CD4-positive, alpha-beta T cell treated with Interleukin-12 subunit alpha and Interleukin-12 subunit beta, for 1 hour (primary cell): ENCODE measurements at places on chromosomes 11 and 22.

DNA sequence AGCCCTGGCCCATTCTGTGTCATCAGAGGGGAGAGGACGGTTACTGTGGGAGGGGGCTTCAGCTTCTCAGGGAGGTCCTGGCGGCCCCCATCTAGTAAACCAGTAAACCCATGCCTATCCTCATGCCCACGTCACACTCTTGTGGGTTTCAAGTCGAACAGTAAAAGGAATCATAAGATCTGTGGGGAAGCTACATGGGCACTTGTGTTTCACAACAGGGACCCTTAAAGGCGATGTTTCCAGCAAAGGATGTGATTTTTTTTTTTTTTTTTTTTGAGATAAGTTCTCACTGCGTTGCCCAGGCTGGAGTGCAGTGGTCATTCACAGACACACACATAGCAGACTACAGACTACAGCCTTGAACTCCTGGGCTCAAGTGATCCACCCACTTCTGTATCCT lies 9.2 kb upstream of the PARVG start:
- DNase-seq: no peak

GRCh38 chr11:34030382-34030781 lies 21.1 kb upstream of the CAPRIN1 start:
- no peak for DNase-seq

GRCh38 chr22:43743131-43743530 lies 69.0 kb downstream of the EFCAB6 start:
- DNase-seq: no peak

DNA sequence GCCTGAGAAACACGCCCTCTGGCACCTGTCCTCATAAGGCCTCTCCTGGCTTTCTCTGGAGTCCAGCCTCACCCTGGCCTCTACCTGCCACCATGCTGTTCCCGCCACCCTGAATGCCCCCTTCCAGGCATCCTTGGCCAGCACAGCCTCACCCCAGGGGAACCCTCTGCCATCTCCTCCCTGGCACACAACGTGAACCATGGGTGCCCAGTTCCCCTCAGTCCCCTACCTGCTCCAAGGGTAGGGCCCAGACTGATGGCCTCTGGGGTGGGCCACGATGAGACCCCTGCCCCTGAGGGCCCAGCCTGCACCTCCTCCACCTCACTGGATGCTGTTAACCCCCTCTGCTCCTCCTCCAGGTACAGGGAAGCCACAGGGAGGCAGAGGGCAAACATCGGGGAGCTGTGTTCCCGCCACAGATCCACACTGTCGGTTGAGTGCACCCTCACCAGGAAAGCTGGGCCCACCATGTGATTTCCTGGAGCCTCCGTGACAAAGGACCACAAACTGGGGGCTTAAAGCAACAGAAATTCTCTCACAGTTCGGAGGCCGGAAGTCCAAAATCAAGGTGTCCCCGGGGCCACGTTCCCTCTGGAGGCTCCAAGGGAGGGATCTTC lies 169.6 kb downstream of the BRD1 start:
- DNase-seq: no peak

- no peak for DNase-seq
Observed at GRCh38 chr11:35746356-35747153, 84.0 kb downstream of the TRIM44 start.

- DNase-seq: no peak
Observed at GRCh38 chr22:22155146-22155545, 89.4 kb upstream of the VPREB1 start.

GRCh38 chr11:12778240-12778905 lies 104.2 kb downstream of the TEAD1 start:
- DNase-seq: no peak

DNA sequence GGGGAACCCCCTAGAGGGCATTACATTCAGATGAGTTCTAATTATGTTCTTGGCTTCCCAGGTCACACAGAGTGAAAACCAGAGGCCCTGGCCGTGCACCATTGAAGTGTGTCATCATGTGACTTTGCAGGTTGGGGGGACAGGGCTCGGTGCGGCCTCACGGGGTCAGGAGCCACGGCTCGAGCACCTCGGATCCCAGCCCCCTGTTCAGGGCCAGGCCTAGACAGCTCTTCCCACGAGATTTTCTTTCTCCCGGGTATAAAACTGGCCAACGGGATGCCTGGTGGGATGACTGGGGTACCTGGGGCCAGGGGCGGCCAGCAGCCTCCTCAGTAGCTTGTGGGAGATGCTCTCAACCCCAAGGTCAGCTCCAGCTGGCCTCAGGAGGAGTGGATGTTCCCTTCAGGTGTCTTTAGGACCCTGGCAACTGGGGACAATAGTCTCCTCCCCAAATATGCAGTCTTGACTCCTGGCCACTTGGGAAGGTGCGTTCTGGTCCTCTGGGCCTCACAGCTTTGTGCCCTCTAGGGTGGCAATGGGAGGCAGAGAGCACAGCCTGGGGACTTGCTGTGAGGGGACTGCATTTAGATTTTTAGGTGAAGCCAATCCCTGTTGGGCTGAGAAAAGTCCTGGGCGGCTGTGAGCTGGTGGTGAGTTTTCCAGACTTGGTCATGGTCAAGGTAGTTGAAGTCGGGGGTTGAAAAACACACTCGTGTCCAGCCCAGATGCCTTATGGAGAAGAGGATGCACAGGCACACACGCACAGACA lies 95.6 kb downstream of the KCNQ1 start:
- no peak for DNase-seq

DNA sequence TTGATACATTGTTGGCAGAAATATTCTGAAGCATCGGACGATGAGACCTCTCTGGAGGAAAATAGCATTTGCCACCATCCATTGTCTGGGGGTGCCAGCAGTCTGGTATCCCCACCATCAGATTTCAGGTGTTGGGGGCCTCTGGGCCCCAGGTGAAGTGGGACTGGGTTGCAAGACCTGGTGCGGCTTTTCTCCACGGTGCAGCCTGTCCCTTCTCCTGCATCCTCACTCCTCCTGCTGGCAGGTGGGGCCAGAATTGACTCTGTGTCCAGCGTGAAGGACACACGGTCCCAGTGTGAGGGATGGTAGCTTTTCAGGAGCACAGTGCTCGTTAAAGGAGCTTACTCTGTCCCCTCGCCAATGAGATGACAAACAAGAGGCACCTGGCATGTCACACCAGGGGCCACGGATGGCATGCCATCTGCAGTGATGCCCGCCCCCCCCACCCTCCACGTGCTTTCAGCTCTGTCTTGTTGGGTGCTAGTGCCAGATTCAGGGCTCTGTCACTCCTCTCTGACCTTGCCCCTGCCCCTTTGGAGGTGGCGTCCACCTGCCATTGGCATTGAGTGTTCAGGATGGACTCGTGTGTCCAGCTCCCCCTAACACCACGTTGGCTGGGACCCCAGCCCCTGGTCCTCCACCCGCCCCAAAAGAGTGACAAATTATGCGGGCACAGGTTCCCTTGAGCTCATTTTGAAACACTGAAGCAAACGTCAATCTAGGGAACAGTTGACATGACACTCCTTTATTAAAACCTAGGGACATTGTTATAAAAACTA lies 62.4 kb downstream of the PARVG start:
- no peak for DNase-seq

DNA sequence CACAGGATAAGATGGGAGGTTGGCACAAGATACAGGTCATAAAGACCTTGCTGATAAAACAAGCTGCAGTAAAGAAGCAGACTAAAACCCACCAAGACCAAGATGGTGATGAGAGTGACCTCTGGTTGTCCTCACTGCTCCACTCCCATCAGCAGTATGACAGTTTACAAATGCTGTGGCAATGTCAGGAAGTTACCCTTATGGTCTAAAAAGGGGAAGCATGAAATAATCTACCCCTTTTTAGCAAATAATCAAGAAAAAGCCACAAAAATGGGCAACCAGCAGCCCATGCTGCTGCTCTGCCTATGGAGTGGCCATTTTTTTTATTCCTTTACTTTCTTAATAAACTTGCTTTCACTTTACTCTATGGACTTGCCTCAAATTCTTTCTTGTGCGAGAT lies 8.7 kb upstream of the PIWIL4 start:
- DNase-seq: no peak

GRCh38 chr11:13216711-13217075 lies 60.9 kb upstream of the BMAL1 start:
- no peak for DNase-seq

GRCh38 chr11:69178819-69179482 lies 23.2 kb downstream of the SMIM38 start:
- no peak for DNase-seq

DNA sequence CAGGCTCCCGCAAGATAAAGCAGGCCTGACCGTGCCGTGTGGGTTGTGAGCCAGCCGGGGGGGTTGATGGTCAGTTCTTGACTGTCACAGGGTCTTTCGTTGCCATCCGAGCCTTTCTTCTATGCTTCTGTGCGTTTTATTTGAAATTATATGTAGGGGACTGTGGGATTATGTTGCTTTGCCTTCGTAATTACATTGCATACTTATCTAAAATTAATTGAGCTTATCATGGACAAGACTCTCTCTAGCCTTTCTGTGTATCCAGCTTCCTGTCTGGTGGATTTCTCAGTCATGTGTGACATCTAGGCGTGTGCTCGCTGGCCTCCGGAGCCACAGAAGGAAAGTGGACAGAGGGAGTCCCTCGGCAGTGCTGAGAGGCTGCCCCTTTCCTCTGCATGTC lies 93.2 kb downstream of the TBC1D22A start:
- no peak for DNase-seq

DNA sequence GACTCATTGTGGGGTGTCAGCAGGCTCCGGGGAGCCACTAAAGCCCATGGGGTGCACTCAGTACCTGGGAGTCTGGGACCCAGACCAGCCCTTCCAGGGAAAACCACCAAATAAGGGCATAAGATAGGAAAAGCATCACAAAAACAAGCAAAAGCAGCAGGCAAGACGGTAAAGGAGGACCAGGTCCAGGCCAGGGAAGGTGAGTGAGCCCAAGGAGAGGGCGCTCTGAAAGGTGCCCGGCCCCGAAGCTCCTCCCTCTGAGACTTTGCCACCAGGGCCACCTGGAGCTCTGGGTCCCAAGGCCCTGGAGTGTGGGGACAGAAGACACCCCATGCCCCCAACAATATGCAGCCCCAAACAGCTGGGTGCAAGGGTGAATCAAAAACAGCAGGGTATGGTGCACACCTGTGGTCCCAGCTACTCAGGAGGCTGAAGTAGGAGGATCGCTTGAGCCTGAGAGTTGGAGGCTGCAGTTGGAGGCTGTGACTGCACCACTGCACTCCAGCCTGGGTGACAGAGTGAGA lies 5.2 kb upstream of the IL17REL start:
- no peak for DNase-seq

- DNase-seq: no peak
Observed at GRCh38 chr22:41696703-41697102, 2.6 kb upstream of the MEI1 start.

GRCh38 chr11:67371911-67372320 lies 1.5 kb downstream of the CLCF1 start:
- DNase-seq: no peak

GRCh38 chr22:27011133-27011532 lies 353.7 kb downstream of the MIAT start:
- DNase-seq: no peak

DNA sequence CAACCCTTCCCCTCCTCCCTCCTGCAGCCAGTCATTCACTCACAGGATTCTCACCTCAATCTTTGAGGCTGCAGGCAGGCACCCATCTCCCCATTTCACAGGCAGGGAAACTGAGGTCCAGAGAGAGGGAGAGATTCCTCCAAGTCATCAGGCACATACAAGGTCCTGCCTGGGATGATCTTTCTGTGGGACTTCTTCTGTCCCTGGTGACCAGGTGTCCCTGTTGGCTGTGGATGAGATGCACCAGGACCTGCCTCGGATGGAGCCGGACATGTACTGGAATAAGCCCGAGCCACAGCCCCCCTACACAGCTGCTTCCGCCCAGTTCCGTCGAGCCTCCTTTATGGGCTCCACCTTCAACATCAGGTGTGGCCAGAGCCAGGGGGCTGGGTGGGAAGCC lies 7.8 kb downstream of the FTH1 start:
- DNase-seq: no peak

- DNase-seq: no peak
Observed at GRCh38 chr11:67452141-67452952, at the start of gene GPR152. Gene GPR152 (minus strand): TSS chr11:67452729. CDS start chr11:67452724, 5 bp downstream.

GRCh38 chr11:19345848-19346681 lies 105.3 kb upstream of the E2F8 start:
- no peak for DNase-seq

GRCh38 chr11:57786436-57786835 lies 24.8 kb downstream of the CTNND1 start:
- no peak for DNase-seq

DNA sequence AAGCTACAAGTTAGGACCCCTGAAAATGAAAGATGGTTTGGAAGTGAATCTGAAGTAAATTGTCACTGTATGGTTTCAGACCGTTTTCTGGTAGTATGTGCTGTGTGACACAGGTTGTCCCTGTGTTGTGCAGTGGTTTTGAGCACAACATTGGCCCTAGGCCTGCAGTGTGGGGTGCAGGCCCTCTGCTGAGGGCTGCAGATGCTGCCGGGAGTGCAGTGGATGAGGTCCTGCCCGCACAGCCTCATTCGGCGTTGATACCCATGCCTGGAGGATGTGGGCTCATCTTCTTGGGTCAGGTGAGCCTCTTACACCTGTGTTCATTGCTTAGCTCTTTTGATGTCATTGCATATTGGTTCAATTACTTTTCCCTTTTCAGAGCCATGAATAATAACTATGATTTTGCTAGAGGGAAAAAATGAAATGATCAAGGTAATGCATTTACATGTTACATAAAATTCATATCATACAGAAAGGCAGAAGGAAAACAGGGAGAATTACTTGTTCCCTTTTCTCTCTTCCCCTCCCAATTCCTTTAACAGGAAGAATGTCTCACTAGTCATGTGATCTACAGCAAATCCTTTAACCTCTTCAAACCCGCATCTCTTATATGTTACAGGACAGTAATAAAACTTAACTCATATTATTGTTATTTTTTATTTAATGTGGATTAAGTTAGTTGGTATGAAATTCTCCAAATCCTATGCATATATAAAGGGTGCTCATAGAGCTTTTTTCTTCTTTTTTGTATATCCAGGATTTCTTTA lies 48.7 kb downstream of the PTPRJ start:
- peak; percentile 46 for DNase-seq

DNA sequence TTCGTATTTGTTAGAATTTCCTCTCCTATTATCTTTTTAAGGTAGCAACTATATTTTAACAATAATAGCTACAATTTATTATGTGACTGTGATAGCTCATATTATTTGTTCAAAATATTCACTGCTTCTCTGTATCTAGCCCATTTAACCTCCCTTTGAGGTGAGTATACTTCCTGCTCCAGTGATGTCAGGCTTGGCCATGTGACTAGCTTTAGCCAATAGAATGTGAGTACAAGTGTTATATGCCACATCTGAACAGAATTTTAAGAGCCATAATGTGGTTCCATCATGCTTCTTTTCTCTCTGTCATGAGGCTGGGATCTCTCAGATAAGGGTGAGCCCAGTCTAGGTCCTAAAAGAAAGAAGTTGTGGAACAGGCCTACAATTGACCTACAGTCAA lies 217.6 kb downstream of the TTC28 start:
- DNase-seq: no peak

GRCh38 chr22:50281957-50282356 lies 11.8 kb upstream of the MAPK11 start:
- DNase-seq: no peak

DNA sequence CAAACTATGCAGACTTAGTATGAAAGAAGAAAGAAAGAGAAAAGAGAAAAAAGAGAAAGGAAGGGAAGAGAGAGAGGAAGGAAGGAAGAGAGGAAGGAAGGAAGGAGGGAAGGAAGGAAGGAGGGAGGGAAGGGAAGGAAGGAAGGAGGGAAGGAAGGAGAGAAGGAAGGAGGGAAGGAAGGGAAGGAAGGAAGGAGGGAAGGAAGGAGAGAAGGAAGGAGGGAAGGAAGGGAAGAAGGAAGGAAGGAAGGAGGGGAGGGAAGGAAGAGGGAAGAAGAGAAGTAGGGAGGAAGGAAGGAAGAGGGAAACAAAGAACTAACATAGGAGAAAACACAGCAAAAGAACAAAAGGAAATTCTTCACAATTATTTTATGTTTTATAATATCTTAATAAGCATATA lies 502.1 kb downstream of the SOX6 start:
- no peak for DNase-seq
